ENCODE measurements at places on chromosomes 11 and 22.

DNA sequence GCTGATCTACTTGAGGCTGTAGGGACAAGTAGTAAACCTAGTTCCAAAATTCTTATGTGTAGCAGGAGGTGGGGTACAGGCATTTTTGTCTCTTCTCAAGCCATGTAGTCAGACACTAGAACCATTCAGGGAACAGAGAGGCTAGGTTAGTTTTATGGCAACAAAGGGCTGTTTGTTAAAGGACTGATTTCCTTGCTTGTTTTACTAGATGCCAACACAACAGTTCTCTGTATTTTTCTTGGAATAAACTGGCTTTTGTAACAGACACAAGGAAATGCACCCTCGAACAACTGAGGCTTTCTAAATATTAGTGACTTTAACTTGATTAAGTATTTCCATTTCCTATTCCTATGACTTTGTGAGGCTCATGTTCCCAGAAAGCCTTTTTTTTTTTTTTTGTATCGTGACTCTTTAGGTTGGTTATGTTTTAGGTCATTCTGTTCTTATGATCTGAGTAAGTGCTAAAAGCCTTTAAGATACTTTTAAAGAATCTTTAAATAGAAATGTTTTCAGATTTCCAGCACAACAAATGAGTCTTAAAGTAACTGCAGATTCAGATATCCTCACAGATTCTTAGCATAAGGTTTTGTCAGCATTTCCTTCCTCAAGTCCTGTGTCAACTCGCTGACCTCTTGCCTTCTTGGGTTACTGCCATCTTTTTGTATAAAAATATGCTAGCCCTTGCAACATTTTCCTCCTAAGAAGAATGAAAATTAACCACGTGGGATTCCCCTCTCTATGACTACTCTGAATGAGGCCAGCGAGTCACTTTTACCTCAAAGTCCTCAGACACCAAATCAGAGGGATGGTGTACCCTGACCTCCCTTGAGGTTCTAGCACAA is 92.5 kb downstream of the CCDC83 start:
- DNase-seq, result no peak

DNA sequence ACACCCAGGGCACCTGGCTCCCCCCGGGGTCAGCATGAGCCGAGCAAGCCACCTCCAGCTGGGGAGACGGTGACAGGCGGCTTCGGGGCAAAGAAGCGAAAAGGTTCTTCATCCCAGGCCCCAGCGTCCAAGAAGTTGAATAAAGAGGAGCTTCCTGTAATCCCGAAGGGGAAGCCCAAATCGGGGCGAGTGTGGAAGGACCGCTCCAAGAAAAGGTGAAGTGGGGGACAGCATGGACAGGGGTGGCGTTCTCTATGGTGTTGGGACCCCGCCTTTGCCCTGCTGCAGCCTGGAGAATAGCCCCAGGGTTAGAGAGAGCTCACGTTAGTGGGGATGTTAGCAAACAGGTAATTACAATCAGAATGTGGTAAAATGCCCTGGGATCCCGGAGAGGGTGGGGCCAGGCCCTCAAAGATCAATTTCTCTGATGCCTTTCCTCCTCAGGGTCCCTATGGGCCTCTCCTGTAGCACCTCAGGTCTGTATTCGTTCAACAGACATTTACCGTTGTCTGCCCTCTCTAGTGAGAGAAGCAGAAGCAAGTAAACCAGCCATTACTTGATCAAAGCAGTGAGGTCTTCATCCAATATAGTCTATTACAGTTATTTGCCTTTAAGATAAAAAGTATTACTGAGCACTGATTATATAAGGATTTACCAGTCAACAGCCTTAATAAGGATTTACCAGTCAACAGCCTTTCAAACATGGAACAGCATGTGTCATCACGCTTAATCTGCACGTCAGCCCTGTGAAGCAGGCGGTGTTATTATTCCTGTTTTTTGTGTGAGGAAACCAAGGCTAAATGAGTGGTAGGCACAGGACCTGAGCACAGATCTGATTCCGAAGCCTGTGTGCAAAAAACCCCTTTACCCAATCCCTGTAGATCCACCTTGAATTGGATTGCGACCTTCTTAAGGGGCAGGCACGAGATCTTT is 1.0 kb downstream of the CCDC86 start:
- DNase-seq, result no peak

GRCh38 chr22:49627217-49628181 is 200.2 kb downstream of the BRD1 start:
- no peak for DNase-seq

GRCh38 chr11:114914231-114915005 is 236.1 kb downstream of the NXPE2 start:
- DNase-seq, result no peak

DNA sequence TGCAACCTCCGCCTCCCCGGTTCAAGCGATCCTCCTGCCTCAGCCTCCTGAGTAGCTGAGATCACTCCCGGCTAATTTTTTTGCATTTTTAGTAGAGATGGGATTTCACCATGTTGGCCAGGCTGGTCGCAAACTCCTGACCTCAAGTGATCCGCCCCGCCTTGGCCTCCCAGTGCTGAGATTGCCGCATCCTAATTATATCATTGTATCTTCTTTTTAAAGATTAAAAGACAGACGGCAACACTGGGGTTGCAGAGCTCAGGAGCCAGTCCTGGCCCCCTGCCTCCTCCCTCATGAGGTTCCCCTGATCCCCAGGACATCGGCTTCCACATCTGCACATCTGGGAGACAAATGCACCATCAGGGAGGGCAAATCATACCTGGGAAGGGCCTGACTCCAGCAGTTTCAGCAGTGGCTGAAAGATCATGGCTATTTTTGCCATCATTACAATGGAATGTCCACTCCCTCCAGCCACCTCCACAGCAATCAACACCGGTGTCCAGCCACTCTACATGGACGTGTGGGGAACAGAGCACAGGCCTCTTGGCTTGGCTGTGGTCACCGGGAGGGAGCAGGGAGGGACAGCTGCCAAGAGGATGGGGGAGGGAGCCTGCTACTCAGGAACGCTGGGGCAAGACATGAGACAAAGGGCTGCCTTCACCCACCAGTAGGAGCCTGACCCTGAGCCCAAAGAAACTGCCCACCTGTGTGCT is 9.2 kb upstream of the CELSR1 start:
- DNase-seq, result no peak

DNA sequence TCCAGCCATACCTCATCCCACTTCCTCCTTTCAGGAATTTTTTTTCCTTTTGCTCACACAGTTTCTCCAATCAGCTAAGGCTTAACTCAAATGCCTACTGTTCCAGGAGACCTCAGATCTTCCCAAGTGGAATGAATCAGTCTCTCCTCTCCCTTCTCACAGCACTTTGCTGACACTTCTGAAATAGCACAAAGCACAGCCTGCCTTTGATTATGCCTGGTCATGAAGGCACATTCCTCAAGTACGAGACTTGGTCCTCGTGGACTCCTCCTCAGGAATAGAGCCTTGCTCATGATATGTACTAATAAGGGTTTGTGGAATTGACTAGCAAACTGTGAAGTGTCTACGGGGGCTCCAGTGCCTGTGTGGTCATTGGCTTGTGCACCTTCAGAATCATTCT is 176.7 kb upstream of the TENM4 start:
- no peak for DNase-seq

DNA sequence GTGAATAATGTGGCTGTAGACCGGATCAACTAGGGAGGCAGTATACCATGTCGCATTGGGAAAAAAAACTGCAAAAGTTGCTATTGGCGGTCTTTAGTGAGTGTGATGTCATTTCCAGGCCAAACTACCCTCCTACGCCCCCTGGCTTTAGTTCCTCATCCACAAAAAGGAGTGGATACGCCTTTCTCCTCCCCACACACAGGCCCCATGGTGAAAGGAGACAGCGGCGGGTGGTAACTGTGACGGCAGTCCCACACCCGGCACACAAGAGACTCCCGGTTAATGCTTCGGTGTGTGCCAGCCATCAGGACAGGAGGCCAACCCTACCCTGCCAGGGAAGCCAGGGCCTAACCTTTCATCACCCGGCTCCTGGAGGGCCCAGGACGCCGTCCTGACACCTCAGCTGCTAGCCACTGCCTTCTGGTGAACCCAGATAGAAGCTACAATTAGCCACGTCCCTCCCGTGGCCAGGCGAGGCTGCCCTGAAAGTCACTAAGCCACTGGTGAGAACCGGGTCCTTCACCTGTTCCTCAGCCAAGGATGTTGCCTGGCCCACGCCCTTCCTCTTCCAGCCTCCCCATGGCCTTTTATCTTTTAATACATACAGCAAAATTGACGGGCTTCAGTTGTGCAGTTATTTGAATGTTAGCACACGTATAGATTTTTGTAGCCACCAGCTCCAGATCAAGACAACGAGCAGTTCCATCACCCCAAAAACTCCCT is 10.8 kb downstream of the TP53I11 start:
- DNase-seq, result no peak

DNA sequence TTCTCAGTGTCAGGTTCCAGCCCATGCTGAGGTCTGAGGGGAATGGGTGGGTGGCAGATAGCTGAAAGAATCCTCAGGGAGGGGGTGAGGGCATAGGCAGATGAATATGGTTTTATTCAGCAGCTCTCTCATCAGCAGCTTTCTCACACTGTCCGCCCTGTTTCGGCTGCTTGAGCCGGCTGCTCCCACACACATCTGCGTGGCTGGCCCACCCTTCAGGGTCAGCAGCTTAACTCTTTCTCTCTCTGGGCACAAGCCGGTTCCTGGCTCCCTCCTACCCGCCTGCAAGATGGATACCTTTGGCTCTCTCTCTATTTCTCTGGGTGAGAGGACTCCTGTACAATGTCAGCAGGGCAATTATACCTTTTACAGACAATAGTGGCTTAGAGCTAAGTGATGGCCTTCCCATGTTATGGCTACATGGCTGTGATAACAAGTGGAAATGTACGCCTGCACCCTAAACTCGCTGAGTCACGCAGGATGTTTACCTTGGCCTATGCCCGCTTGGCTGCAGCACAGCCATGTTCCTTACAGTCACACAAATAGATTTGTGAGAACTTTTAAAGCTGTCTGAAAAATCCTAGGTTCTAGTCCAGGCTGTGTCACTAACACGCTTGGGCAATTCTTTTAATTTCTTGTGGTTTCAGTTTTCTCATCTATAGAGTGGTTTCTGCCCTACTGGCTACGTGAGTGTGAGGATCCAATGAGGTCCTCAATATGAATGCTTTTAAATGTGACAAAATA is 4.1 kb downstream of the MMP20 start:
- no peak for DNase-seq

DNA sequence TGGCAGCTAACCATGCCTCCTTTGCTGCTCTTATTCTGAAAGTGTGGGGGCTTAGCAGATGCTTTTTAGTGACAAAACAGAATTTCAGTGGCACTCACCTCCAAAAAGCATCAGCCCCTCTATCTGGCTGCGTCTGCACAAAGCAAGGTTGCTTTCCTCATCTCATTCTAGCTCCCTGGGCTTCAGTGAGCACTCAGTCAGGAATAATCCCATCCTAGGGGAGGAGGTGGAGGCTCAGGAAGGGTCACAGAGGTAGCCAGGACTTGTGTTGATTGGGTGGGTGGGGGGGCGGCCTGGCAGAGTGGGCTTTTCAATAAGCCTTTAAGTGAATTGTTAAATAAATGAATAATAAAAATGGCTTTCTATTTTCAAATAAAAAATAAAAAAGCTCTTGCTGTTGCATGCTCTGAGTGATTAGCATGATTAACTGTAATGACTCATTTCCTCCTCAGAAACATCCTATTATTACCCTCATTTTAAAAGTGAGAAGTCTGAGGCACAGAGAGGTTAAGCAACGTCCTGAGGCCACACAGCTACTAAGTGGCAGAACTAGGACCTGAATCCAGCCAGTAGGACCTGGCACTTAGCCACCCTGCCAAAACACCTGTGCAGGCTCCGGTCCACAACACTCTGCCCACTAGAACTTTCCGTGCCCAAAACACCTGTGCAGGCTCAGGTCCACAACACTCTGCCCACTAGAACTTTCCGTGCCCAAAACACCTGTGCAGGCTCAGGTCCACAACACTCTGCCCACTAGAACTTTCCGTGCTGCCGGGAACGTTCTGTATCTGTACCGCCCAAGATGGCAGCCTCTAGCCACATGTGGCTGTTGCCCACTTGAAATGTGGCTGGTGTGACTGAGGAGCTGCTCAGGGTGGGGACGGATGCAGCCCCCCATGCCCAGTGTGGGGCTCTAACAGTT is 5.5 kb downstream of the B3GAT1 start:
- DNase-seq, result no peak

DNA sequence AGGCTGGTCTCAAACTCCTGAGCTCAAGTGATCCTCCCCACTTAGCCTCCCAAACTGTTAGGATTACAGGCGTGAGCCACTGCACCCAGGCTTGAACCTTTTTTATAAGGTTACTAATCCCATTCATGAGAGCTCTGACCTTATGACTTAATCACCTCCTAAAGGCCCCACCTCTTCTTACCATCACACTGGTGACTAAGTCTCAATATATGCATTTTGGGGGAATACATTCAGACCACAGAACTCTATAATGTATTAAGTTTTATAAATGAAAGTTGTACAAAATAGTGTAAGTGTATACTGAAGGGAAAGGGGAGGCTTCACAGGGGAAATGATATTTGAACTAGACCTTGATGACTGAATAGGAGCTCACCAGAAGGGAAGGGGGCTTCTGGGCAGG is 28.4 kb upstream of the RBFOX2 start:
- DNase-seq, result no peak

DNA sequence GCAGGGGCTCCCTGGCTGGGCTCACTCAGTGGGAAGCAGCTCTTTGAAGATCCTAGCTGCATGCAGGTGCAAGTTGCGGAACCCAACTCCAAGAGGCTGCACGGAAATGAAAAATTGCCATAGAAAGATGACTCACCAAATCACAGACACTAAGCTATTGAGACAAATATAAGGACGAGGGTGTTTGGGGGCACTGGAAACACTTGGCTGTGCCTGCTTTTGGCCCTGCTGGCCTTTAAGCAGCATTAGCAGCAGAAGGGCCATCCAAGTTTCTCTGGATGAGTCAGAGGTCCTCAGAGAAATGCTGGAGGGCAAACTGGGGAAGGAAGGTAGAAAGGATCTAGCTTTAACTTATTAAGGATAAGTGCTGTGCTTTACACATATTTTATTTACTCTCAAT is 282.3 kb downstream of the KIRREL3 start:
- DNase-seq, result no peak

GRCh38 chr11:103940551-103940950 is 95.9 kb upstream of the DDI1 start:
- no peak for DNase-seq

- no peak for DNase-seq
Observed at GRCh38 chr22:41883400-41883799, 31.5 kb downstream of the SHISA8 start.

Measured in stimulated activated CD8-positive, alpha-beta memory T cell treated with anti-CD3 and anti-CD28 coated beads, Interleukin-15, amount 100 ng/mL, for 1 hour (primary cell).